ENCODE measurements at places on chromosomes 2 and 18.

DNA sequence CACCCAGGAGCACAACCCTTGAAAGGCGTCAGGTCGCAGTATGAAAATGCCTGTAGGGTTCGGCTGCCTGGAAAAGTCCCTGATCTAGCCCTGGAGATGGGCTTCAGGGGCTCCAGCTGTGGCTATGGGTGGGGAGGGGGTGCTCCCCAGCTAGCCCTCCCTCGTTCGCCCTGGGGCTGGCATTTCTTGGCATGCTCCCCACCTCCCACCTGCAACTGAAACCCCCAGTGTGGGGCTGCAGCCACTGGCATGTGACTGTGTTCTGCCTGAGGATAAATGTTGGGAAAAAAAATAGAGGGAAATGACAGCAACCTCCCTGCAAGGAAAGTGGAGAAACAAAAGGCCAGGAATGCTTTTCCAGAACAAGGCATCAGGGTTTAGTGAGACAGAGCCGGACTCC, 109.2 kb downstream of the COPS8 start:
- peak; percentile 18 for DNase-seq

- DNase-seq = no peak
Measured at GRCh38 chr2:42859791-42860190, 67.4 kb upstream of the HAAO start.

GRCh38 chr18:55300936-55301531, 287.0 kb downstream of the TCF4 start:
- DNase-seq = no peak

- no peak for DNase-seq
Measured at GRCh38 chr18:57094175-57094574, 52.7 kb upstream of the BOD1L2 start.

- no peak for DNase-seq
Measured at GRCh38 chr2:79697200-79697599, 184.3 kb downstream of the CTNNA2 start.

DNA sequence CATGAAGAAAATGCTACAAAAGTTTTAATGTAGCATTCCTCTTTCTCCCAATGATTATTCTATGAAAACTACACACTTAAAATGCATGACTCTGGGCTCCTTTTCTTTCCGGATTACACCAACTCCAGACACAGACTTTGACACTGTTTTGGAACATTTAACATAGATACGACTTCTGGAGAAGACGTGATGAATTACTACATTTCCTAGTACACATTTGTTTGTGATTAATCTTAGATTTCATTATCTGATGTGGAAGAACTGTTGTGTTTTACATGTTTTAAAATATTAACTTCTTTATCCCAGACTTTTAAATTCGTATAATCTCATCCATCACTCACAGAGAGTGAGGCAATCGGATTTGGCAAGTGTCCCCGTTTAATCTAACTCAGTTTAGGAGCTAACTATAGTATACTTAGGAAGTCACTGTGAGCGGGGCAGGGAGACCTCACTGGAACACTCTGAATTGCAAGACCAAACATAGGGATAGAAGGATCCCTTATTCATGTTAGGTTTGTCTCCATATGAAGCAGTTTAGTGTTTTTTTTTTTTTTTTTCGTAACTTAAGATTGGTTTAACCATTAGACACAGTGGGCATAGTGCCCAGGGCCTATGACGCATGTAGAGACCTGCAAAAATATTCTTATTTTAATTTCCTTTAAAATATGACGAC, 66.7 kb downstream of the PDE1A start:
- no peak for DNase-seq

GRCh38 chr2:165898381-165898780, 55.2 kb downstream of the TTC21B start:
- no peak for DNase-seq

DNA sequence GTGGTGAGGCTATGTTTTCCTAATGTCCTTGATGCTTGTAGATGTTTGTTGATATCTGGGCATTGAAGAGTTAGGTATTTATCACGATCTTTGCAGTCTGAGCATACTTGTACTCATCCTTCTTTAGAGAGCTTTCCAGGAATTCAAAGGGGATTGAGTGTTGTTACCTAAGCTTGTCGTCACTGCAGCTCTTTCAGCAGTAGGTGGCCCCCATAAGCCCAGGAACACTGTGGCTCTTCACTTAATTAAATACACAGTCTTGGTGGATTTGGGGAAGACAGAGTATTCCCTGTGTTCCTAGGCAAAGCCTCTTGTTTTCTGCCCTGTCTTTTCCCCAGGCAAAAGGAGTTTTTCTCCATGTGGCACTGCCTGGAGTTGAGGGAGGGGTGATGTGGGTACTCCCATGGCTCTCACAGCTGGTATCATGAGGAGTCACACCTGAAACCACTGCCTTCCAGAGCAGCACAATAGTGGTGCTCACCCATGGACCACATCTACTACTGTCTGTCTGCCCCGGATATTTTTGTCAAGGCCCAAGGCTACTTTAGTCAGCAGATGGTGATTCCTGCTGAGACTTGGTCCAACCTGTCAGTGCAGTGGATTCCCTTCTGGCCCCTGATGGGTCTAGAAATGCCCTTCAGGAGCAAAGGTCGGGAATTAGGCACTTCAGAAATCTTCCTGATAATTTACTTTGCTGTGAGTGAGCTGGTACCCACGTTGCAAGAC, 95.7 kb downstream of the GALNT13 start:
- no peak for DNase-seq

- no peak for DNase-seq
Measured at GRCh38 chr2:238456970-238457926, 30.5 kb downstream of the ASB1 start.

- no peak for DNase-seq
Measured at GRCh38 chr2:202848813-202849212, 22.8 kb downstream of the ICA1L start.

GRCh38 chr2:58502931-58503330, 261.8 kb upstream of the FANCL start:
- no peak for DNase-seq

- DNase-seq = no peak
Measured at GRCh38 chr2:12556762-12557161, 160.0 kb upstream of the TRIB2 start.

- DNase-seq = peak; percentile 84
Measured at GRCh38 chr2:218876562-218877219, 4.0 kb upstream of the WNT10A start.

GRCh38 chr18:48821251-48821590, 129.5 kb downstream of the SMAD7 start:
- no peak for DNase-seq

Data from activated CD8-positive, alpha-beta memory T cell treated with anti-CD3 and anti-CD28 coated beads, Interleukin-2, amount 50 U/mL, for 48 hours (primary cell).